ENCODE measurements at places on chromosomes 6 and 20. TPM values are rescaled to one million over a fixed set of nuclear protein-coding genes. Genes with fewer than 3 reads are reported as not detected.

The WFDC2 gene
- total RNA-seq, result not detected

The CRISP3 gene
- total RNA-seq, result not detected

The NHLRC1 gene
- total RNA-seq, result 1.9 TPM

The NCR2 gene
- total RNA-seq, result not detected

The MCCD1 gene
- not detected for total RNA-seq

Measured in smooth muscle cell of the coronary artery (primary cell).